AG04449 (cell line): ENCODE measurements at places on chromosomes 1 and 21.

DNA sequence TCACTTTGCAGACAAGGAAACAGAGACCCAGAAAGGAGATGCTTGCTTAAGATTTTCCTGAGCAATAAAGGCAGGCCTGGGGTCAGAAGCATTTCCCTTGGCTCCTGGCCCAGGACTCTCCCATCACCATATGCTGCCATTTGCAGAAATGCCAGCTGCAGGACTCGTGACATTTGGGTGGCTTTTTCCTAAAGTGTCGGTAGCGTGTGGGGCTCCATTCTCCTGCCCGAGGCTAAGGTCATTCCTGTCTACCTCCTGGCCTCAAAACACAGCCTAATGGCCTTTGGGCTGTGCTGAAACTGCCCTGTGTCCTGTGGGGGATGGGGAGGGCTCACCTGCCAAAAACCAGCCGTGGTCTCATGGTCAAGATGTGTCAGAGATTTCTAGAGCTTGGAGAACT is 216.1 kb upstream of the EDN2 start:
- no peak for DNase-seq

GRCh38 chr1:112317140-112317539 is 78.9 kb upstream of the CTTNBP2NL start:
- no peak for DNase-seq

GRCh38 chr21:16404776-16405175 is 675.0 kb downstream of the USP25 start:
- DNase-seq = no peak

GRCh38 chr1:174209347-174210187 is 50.2 kb downstream of the RABGAP1L start:
- no peak for DNase-seq

GRCh38 chr1:80447526-80447925 is 1353.2 kb upstream of the ADGRL2 start:
- DNase-seq = no peak

GRCh38 chr1:16026723-16027484 is 5.1 kb downstream of the CLCNKA start:
- DNase-seq = no peak

- DNase-seq = peak; percentile 19
Measured at GRCh38 chr1:89603651-89604413, 29.1 kb upstream of the LRRC8C start.

DNA sequence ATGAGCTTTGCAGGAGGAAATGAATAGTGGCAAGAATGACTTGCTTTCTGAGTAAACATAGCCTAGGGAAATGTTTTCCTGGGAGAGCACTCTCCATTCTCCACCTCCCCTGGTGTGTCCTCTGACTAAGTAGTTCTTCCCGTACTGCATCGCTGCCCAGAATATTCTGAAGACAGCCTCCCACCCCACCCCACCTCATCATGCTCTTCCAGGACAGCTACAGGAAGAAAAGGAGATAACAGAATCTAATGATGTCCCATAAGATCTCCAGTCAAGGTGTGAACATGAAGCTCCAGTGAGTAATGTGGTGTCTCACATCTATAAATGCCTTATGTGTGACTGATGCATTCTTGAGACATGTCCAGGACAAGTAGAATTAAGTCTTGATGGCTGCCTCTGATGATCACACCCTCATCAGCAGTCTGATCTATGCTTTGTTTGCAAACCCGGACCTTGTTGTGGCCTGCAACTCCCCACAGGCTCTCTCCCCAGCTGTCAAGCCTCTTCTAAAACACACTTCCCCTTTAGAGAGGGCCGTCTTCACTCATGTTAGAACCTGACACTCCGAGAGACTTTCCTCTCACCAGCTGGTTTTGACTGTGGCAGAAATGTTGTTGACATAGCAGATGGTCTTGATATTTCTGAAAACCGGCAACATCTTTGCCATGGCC is 183.0 kb downstream of the CYYR1 start:
- no peak for DNase-seq

DNA sequence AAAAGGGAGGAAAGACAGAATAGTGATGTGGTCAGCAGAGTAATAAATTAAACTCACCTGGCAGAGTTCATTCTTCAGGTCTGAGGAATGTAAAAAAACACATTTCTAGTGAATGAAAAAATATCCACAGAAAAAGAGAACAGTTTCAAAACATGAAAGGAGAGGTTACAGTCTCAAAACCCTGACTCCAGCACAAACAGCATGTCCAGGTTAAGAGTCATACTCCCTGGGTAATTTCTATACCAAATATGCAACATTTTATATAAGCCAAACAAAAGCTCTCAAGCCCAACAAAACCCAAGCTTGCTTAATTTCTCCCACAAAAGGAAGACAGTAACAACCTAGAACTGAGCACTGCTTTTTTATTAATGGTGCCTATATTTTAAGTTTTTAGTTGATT is 173.0 kb downstream of the NTMT2 start:
- DNase-seq = no peak

GRCh38 chr1:197305925-197306324 is 37.9 kb downstream of the CRB1 start:
- no peak for DNase-seq

- no peak for DNase-seq
Measured at GRCh38 chr1:182600745-182601415, 3.3 kb downstream of the RGS16 start.

- DNase-seq = no peak
Measured at GRCh38 chr1:31626223-31627207, 9.0 kb downstream of the HCRTR1 start.

GRCh38 chr1:31931593-31932225 is 6.5 kb downstream of the PTP4A2 start:
- DNase-seq = no peak

GRCh38 chr1:46480959-46481646 is 8.5 kb upstream of the DMBX1 start:
- DNase-seq = no peak

GRCh38 chr1:66374561-66375111 is 159.3 kb upstream of the SGIP1 start:
- peak; percentile 44 for DNase-seq

- no peak for DNase-seq
Measured at GRCh38 chr1:39981385-39981784, 26.4 kb downstream of the MFSD2A start.

DNA sequence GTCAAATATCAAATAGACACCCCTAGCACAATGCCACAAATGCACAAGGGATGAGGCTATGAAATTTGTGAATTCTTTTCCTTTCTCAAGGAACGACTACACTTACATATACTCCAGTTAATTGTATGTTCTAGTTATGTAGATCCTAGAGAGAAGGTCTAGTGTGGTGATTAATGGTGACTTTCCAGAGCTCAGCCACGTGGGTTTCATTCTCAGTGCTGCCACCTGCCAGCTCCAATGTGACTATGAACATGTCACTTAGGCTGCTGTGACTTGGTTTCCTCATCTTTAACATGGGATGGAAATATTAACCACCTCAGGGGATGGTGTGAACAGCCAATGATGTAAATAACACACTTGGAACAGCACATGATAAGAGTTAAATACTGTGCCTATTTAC is 138.3 kb downstream of the APP start:
- no peak for DNase-seq

GRCh38 chr1:8238141-8239038 is 79.5 kb upstream of the SLC45A1 start:
- DNase-seq = peak; percentile 81

- DNase-seq = no peak
Measured at GRCh38 chr1:227760377-227760776, 25.1 kb downstream of the SNAP47 start.

GRCh38 chr1:159958719-159959380 is 4.8 kb upstream of the SLAMF9 start:
- no peak for DNase-seq

DNA sequence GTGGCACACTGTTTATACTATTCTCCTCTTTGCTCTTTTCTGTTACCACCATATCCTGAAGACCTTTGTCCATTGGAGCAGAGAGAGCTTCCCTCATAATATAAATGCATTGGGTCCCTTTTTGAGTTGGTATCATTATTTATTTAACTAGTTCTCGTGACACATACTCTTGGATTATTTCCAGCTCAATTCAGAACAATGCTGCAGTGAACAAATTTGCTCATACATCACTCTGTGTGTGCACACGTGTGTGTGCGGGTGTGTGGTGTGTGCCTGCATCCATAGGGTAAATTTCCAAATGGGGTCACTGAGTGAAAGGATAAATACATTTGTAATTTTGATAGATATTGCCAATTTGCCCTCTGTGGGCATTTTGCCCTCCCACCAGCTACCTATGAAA is 5.8 kb downstream of the PLA2G2A start:
- DNase-seq = no peak

GRCh38 chr21:41953249-41953830 is 478 bp downstream of the C2CD2 start:
- no peak for DNase-seq

- DNase-seq = no peak
Measured at GRCh38 chr1:240058049-240058448, 33.6 kb upstream of the FMN2 start.

DNA sequence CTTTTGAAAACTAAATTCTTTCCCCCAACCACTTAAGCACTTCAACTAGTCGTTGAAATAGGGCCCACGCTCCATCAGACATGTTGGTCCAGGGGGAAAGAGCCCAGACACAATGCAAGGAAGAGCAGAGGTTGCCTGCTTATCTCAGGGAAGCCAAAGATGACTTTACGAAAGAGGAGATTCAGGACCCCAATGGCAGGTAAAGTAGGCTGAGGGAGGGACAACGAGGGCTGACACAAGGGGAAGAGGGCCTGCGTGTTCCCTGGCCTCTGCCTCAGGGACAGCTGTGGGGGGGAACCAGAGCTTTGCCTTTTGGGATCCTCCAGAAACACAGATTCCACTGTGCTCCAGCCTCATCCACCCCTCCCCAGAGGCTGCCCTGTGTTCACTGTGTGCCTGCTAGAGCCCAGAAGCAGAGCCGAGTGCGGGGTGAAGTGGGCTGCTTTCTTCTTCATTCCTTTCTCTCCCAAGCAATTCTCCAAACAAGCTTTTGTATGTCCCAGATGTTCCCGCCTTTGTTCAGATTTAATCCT is 135.5 kb upstream of the GRIK3 start:
- no peak for DNase-seq

GRCh38 chr1:45876000-45876617 is 72.7 kb downstream of the MAST2 start:
- no peak for DNase-seq

DNA sequence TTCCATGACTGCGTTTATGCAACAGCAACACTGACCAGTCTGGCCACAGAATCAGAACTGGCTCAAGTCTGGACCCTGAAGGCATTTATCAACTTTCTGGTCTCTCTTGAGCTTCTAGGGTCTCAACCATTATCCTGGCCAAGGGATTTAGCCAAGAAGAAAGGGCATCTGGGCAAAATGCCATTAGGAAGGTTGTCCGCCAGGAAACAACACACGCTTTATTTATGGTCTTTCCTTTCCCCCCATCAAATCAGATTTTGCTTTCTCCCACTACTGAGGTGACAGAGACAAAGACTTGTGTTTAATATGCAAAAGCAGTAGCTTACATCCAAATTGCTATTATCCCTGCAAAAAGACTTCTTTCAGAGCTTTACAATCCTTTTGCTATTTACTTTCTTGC is 81.6 kb upstream of the PPP2R5A start:
- DNase-seq = no peak

DNA sequence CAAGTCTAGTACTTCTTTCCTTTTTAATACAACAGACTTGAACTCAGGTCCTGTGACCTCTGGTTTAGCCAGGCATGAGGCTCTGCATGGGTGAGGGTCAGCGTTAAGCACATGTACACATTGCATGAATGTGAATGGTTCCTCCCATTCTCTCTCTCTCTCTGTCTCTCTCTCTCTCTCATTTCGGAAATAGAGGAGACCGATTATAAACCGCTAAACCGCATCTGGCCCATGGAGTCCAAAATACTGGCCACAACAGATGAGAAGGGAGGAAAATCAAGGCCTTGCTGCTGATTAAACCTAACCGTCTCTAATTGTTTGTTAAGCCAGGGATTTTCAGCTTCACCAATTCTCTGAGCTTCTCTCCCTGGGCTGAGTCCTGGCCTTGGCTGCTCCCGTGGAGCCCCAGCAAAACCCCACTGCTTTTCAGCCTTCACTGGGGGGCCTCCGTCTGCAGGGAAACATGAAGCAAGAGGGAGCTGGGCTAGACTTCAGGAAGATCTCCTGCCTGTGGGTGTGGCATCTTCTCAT is 6.6 kb downstream of the RSPO1 start:
- DNase-seq = no peak

DNA sequence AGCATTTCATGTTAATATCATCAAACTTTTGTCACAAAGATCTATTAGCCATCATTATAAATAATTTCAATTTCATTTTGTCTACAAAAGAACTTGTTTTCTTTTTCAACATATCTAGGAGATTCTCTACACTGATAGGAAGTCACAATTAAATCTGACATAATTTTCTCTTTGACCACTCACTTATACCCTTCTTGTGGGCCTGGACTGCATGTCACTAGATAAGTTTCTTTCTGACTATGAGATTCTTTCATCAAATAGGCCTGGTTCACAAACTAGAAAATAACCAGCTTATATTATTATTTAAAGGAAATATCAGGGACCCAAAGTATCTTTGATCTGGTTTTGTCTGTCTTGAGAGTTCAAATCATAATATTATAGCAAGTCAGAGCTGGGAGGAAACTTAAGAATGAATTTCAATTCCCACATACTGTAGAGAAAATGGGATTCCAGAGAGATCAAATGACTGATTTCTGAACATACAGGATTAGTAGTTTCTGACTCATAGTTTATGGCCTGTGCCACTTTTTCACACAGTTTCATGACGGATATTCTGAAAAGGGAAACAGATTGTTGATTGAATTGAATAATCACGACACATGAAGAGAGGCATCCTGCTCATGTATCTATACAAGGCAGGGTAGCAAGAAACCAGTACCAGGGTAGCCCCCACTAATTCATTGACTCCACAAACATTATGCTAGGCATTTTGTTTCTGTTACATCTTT is 355.8 kb downstream of the GPATCH2 start:
- DNase-seq = no peak

- no peak for DNase-seq
Measured at GRCh38 chr1:91864017-91864700, 21.8 kb downstream of the TGFBR3 start.

- DNase-seq = no peak
Measured at GRCh38 chr1:119964673-119965363, 68.5 kb upstream of the ADAM30 start.

GRCh38 chr1:214566158-214567104 is 15.0 kb upstream of the PTPN14 start:
- DNase-seq = no peak

DNA sequence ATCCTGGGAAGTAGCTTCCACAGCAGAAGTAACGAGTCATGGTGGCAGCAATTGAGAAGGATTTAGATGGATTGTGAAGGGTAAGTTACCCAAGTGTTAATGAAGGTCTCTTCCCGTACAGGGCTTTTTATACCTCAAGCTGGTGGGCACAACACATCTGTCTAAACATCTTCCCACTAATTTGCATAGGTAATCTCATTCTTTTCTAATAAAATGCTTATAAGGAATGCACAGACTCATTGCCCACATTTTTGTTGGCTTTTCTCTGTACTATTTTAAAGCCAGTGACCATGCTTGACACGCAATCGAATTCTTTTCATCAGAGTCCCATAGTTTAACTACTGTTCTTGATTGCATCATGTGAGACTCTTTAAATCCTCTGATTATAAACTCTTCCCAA is at the start of gene KRTAP7-1:
Gene KRTAP7-1 (minus strand): TSS at position 101 of the 400 bp plus-strand sequence. CDS start 61 bp downstream, at position 40.
- DNase-seq = no peak

- DNase-seq = no peak
Measured at GRCh38 chr21:38979271-38980121, 173.8 kb downstream of the ETS2 start.
